RCC 7860 (cell line): ENCODE measurements at places on chromosomes 7 and 10.
A peak's percentile ranks its signal among the peaks of the same experiment; 100 is the strongest.

GRCh38 chr7:88363249-88363648 is 56.6 kb upstream of the STEAP4 start:
- no peak for DNase-seq

GRCh38 chr7:135169141-135169963 is 1.2 kb downstream of the CYREN start:
- DNase-seq, result peak; percentile 74

DNA sequence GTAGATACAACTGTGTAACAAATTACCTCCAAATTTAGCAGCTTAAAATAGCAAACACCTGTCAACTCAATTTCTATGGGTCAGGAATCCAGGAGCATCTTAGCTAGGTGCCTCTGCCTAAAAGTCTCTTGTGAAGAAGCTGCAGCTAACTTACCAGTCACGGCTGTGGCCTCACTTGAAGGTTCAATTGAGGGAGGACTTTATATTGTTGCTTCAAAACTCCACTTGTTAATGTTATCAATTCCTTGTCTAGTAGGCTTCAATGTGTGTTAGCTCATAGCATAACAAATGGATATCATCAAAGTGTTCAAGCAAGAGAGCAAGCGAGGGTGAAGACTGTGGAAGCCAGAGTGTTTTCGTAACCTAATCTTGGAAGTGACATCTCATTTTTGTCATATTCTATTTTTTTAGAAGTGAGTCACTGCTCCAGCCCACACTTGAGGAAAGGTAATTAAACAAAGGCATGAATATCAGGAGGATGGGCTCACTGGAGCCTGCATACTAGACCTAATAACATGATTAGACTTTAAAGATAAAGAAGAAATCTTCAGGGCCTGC is 172.9 kb downstream of the SPAG6 start:
- no peak for DNase-seq

DNA sequence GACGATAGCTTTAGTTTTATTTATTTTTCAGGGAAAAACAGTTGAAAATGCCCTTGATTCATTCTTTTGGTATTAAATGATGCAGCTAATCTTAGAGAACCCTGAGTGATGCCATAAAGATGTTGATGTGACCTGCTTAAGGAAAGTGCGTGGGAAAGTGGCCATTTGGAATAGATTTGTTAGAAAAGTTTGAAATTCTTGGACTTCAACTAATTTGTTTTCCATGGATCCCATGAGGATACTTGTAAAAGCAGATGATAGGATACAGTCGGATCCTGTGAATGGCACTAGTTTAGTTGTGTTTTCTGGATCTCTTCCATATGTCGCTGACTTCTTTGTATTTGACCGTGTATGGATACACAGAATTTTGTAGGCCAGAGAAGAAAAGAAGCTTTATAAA is 69.0 kb downstream of the SEPTIN7 start:
- no peak for DNase-seq

- no peak for DNase-seq
These were observed 20.6 kb downstream of the PITRM1 start for GRCh38 chr10:3151889-3152565.

- DNase-seq, result no peak
These were observed 647 bp downstream of the ECHS1 start for GRCh38 chr10:133372507-133372906.

GRCh38 chr7:7702826-7703225 is 15.6 kb downstream of the RPA3 start:
- DNase-seq, result no peak

DNA sequence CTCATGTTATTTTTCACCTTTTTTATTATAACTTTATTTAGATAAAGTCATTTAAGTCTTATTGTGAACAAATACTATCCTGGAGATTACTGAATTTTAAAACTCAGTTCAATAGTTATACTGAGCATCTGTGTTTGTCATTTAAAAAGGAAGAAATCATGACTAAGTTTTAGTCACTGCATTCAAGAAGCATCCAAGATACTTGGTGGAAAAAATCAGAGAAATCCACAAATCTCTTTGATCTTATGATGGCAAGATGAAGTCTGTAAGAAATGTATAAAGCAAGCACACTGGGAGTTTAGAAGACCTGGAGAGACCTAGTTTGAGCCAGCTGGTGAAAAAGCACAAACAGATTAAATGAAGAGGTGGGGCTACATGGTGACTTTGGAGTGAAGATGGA is 529.8 kb upstream of the IGFBP3 start:
- DNase-seq, result no peak

DNA sequence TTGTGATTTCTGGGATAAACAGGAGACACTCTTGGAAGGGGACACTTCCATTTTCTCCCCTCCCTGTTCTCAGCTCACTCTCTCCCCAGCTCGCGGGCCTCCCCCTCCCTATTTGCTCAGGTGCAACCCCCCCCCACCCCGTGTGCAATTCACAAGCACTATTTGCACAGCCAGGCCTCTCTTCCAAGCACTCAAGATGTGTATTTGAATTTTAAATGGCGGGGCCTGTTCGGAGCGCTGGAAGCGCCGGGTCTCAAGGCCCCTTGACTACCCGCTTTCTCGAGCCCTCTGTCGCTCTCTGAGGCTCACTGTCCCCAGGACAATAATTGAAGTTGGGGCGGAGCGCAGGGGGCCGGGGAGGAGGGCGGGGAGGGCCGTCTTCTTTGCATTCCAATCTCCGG is 7.8 kb downstream of the SHH start:
- no peak for DNase-seq

DNA sequence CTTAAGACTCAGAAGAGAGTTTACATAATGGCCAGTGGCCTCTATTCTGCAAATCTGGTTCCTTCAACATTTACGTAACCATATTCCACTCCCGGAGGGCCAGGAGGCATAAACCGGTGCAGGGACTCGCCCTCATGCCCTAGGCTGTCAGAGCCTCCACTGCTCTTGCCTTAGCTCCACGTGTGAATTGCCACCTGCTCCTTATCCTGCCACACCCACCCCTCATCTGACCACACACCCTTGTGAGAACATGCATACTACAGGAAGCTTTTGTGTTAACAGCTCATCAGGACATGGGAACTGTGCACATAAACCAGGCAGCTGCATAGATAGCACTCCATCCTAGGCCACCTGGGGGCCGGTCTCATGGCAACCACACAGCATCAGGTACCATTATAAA is 146.7 kb upstream of the PFKP start:
- DNase-seq, result no peak

GRCh38 chr7:47506382-47507339 is 75.2 kb downstream of the TNS3 start:
- no peak for DNase-seq

DNA sequence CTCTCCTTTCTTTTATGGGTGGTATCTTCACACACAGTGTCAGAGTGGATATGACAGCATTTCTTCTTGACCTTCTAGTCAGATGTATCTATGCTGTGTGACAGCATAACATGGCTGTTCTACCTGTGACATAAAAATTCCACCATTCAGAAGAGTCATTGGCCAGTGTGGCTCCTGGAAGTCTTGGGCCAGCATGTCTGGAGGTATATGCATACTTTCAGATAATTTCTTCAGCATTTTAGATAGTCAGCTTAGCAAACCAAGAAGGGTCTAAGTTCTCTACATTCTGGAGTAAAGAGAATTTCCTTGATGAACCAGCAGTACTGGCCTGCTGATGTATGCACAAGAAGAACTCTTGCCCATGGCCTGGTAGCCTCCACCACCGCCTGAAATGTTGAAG is 179.3 kb downstream of the BMPER start:
- DNase-seq, result no peak

DNA sequence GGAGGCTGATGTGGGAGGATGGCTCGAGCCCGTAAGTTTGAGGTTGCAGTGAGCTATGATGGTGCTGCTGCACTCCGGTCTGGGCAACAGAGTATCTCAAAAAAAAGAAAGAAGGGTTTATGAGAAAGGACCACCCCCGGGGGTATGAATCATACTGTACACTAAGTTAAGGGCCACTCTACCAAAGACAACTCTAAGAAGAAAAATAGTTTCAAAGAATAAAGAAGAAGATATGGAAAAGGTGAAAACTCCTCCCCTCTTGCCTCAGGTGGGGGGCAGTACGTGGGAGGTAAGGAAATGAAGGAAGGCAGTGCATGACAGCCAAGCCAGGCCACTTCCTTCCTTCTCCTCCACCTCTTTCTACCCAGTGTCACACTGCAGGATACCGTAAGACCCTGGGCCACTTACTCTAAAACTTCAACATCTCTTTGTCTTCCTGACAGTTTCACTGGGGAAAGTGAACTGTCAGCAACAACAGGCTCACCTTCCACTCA is 61.3 kb downstream of the PIP4K2A start:
- DNase-seq, result no peak

DNA sequence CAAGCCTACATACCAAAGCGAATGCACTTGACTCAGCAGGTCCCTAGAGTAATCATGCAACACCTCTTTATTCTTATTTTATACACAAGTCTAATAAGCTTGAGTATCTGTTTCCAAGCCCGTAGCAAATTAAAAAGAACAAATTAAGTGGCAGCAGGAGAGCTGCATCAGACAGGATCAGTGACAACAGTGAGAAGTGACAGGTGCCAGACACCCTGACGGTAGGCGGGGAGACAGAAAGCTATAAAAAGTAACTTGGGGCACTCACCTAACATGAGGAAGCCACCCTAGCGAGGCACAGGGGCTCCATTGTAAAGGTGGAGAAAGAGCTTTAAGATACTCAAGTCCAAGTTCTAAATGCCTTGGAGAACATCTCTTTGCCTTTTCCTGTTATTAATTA is 174.2 kb downstream of the PLXNA4 start:
- no peak for DNase-seq

DNA sequence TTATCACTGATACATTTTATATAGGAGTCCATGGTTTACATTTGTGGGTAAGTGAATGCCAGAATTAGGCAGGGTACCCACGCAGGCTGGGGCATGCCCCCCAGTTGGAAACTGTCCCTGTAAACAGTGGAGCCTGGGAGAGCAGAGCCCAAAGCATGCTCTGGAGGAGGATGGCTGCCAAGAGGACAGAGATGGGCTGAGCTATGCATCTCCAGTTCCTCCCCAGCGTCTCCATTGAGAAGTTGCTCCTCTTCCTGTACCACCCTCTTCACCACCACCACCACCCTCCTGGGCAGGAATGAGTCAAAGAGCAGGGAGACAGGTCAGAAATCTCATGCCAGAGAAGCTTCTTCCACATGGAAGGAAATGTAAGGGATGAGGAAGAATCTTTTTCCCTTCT is 67.7 kb upstream of the KMT2E start:
- no peak for DNase-seq

DNA sequence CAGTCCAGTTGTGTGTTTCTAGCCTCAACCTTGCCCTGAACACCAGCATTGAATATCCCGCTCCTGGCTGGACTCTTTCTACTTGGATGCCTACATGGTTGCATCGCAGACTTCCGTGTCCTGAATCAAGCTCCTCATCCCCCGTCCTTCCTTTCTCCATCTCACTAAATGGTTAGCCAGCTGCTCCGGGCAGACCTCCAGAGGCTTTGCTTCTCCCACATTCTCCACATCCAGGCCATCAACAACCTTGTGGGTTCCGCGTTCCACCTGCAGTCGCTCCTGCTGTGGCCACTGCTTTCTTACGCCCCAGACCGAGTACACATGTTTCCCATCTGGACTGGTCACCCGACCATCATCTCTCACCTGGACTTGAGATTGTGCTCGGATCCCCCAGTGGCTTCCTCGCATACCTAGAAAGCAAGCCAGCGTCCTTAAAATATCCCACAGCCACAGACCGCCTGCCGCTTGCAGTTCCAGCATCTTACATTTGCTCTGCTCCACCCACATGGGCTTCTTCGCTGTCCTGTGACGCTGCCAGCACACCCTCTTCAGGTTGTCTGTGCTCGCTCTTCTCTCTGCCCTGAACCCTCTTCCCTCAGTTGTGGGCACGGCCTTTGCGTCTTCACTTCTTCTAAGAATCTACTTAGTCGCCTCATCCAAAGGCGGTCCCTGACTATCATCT is 25.9 kb downstream of the CELF2 start:
- no peak for DNase-seq

DNA sequence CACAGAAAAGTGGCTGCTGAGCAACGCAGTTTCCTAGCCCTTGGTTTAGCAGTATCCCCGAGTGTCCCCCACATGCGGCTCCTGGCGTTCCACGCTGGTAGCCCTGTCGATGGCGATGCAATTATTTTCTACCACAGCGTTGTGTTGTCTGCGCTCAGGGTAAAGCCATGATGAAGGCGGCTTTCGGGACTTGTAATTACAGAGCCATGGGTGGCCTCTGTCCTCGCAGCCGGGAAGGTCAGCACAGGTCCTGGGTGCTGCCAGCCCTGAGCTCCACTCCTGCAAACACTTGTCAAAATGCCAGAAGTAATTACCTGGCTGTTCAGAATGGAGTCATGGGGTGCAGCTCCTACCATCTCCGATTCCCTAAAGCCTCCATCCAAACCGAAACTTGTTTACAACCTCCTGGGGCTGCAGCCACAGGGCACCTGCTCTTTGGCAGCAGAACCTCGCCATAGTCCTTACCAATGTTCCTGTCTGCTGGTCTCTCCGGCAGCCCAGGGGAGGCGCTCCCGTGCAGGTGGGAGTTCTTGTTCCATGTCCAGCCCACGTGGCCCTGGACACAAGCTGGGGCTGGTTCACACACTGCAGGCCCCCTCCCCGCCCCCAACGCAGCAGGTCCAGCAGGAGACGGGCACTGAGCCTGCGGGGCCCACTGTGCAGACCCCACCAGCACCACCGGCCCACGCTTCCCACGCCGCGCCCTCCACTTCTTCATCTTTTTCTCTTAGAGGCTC is 512.6 kb downstream of the PTPRN2 start:
- no peak for DNase-seq

GRCh38 chr7:42071372-42072261 is 165.4 kb downstream of the GLI3 start:
- DNase-seq, result no peak

DNA sequence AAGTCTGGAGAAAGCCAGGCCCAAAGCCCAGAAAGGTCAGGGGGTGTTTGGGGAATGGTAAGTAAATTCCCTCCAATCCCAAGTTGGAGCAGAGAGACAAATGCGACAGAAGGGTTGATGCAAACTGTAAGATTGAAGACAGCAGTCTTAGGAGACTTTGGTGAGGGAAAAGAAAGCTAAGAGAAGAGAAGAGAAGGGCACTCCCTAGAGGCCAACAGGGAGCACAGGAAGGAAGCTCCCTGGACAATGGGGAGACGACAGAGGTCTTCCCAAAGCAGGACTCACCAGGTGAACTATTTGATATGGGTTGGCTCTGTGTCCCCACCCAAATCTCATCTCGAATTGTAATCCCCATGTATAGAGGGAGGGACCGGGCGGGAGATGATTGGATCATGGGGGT is 151.5 kb downstream of the KIF20B start:
- no peak for DNase-seq

GRCh38 chr7:154953006-154953684 is 49.8 kb downstream of the PAXIP1 start:
- no peak for DNase-seq

- no peak for DNase-seq
These were observed 508.5 kb downstream of the DNAJB6 start for GRCh38 chr7:157845203-157845835.

DNA sequence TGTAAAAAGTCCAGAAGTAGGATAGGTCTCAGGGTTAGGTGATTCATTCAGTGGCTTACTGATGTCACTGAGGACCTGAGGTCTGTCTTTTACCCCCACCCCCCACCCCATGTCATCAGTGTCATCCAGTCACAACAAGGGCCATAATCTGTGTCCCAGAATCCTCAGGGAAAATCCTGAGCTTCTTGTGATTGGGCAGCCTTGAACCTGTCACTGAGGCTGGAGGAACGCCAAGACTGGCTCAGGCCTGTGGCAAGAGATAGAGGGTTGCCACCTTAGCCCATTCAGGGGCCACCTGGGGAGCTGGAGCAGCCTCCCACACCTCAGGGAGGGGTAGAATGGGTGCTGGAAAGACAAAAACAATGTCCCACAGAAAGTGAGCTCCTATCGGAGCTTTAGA is 29.7 kb downstream of the NUB1 start:
- DNase-seq, result peak; percentile 22

GRCh38 chr7:117869374-117869773 is 3.9 kb downstream of the CTTNBP2 start:
- DNase-seq, result no peak
